AG04449 (cell line): ENCODE measurements at places on chromosomes 11 and 22.

DNA sequence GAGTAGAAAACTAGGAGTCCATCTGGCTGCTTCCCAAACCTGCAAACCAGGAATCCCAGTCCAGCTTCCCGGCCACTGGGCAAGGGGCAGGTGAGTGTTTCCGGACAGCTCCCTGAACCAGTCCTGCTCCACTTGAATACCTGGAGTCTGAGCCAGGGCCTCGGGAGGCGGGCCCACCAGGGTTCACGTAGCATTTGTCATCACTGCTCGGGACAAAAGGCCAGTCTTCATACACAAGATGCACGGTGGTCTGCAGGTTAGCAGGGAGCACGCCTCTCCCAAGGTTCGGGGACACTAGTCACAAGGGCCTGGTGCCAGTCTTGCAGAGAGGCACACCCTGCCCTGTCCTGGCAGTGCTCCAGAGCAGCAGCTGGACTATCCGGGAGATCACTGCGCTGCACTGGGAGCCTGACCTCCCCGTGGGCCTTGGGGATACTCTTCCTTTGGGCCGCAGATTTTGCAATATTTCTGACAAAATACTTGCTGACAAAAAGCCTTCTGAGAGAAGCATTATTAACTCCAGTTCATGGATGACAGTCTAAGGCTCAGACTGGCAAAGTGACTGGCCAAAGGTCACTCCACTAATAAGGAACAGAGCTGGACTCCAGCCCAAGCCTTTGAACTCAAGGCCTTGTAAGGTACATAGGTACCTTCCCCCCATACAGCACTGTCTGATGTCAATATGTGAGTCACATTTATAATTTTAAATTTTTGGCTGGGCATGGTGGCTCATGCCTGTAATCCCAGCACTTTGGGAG, 25.1 kb downstream of the CD6 start:
- no peak for DNase-seq

GRCh38 chr22:44839721-44840120, 87.3 kb downstream of the ARHGAP8 start:
- DNase-seq: no peak

DNA sequence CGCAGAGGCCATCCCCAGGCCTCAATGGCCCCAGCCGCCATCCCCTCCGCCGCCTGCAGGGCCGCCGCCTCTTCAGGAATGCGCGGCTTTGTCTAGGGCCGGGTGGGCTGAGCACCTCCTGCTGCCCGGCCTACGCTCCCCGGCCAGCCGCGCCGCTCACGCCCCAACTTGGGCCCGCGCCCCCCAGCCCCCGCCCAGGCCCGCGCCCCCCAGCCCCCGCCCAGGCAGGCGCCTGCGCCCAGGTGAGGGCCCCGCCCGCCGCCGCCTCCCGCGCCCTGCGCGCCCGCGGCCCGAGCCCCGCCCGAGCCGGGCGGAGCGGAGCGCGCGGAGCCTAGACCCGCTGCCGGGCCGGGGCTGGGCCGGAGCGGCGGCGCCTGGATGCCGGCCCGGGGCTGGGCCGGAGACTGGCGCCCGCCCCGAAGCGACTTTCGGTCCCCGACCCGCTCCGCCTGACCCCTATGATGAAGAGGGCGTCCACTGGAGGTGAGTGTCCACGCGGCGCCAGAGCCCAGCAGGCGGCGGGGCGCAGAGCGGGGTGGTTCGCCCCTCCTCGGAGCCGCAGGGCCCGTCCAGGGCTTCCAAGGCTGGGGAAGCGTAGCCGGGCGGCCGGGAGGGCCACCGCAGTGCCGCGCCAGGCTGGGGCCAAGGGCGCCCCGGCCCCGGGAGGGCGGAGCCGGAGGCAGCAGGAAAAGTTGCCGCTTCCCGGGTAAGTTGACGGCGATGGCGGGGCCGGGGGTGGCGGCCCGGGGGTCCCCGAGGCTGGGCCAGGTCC, 34.3 kb upstream of the PRODH start:
- no peak for DNase-seq

- no peak for DNase-seq
Measured at GRCh38 chr11:65498042-65498726, 661 bp upstream of the MALAT1 start.

- no peak for DNase-seq
Measured at GRCh38 chr11:121268581-121268980, 24.0 kb upstream of the SC5D start.

DNA sequence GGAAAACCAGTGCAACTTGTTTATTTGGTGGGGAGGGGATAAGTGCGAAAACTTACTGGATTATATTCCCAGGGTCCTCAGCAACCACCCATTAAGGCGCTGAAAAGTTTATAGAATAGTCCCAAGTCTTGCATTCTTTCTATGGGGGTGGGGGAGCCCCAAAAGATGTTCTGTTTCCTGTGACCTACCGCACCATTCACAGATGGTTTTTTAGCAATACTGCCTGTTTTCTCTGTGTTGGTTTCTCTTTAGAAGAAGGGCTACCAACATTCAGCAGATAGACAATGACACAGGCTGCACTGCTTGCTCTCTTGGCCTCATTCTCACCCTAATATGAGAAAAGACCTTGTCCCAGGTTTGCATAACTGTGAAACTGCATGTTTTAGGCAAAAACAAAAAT, 86.5 kb downstream of the FAM76B start:
- DNase-seq: no peak

DNA sequence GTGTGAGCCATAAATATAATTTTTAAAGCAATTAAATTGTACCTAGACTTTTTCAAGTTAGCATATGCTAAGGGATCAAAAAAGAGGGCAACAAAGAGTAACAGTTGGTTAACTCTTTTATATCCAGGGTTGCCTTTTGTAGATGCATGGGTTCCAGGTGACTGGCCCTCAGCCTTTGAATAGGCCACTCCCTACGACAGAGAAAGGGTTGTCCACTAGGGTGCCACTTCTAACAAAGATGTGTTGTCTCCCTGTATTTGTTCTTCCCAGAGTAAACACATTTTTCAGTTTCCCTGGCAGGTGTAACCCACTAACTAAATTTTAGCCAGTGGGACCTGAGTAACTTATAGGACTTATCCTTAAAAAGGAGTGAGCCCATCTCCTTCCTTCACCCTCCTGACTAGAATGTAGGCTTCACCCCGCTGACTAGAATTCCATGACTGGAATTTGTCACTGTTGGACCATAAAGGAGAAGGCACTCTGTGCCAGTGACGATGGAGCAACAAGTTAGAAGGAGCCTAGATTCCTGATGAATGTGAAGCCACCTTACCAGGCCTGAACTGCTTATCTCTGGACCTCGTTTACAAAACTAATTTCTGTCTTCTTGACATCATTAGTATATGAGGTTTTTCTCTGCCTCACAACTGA, 16.6 kb downstream of the TUG1 start:
- DNase-seq: no peak

GRCh38 chr11:122108192-122108799, 7.7 kb downstream of the BLID start:
- no peak for DNase-seq

DNA sequence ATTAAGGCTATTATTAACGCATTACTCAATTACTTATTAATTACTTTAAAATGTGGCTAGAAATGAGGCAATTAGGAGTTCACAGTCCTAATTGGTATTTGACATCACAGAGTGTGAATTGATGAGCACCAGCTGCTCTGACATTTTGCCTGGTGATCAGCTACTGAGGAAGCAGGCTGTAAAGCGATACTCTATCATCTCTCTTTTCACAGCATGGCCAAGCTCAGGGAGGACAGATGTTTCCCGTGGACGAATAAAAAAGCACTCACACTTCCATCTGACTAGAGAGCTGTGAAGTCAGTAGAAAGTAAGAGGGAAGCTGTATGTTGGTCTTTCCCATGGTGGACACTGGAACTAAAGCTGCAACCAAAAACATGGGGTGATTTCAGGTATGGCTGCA, 29.1 kb upstream of the SYT9 start:
- no peak for DNase-seq

DNA sequence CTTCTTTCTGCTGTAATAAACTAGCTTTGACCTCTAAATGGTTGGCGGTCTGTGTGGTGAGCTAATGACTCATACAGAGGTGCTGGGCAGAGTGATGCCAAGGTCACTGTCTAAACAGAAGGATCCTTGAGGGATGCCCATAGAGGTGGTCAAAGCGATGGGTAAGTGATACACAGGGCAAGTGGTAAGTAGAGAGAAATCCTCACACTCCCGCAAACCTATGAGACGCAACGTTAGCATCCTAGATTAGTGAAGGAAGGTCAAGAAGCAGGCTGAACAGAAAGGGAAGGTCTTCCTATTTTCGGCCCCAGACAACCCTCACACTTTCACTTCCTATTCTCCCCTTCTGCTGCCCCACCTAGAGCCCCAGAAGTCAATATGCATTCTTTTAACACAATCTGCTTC, 65.6 kb upstream of the SESN3 start:
- DNase-seq: no peak

GRCh38 chr11:85787809-85788760, 22.9 kb downstream of the SYTL2 start:
- DNase-seq: no peak

- no peak for DNase-seq
Measured at GRCh38 chr22:20235389-20235991, 32.6 kb downstream of the RTN4R start.

DNA sequence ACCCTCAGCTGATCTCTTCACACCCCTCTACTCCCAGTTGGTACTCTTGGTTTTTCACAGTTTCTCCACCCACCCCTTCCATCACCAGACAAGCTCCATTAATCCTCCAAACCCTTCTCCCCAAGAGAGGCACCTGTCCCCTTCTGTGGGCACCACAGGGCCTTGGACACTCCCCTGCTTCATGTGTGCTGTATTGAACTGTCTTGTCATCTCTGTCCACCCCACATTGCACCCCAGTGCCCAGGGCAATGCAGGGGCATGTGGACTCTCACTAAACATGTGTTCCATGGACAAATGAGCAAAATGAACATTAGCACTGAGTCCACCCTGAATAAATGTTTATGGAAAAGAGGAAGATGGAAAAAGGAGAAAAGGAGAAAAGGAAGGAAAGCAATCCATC, 181.4 kb downstream of the BCR start:
- no peak for DNase-seq

DNA sequence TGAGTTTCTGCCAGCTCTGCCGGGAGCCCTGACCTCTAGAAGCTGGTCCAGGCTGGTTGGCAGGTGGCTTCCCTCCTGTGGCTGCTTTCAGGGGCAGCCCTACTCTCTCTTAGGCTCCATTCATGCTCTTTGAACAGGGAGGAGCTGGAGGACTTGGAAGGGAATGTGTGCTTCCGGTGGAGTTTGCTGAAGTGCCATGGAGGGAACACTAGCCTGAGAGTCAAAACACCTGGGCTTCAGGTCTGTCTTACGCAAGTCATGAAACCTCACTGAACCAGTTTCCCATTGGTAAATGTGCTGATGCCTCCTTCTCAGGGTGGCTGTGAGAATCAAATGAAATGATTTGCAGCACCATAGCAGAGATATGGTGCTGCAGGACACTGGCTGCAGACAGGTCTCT, 224.5 kb downstream of the KIRREL3 start:
- DNase-seq: no peak

GRCh38 chr11:62501432-62501891, 45.1 kb downstream of the AHNAK start:
- no peak for DNase-seq

- no peak for DNase-seq
Measured at GRCh38 chr11:3191586-3192324, 26.6 kb upstream of the OSBPL5 start.

- peak; percentile 17 for DNase-seq
Measured at GRCh38 chr11:87352759-87353707, 315.3 kb downstream of the TMEM135 start.

GRCh38 chr11:9341638-9342178, 27.3 kb upstream of the TMEM41B start:
- no peak for DNase-seq

GRCh38 chr11:57323167-57323854, 1.4 kb downstream of the TNKS1BP1 start:
- no peak for DNase-seq

DNA sequence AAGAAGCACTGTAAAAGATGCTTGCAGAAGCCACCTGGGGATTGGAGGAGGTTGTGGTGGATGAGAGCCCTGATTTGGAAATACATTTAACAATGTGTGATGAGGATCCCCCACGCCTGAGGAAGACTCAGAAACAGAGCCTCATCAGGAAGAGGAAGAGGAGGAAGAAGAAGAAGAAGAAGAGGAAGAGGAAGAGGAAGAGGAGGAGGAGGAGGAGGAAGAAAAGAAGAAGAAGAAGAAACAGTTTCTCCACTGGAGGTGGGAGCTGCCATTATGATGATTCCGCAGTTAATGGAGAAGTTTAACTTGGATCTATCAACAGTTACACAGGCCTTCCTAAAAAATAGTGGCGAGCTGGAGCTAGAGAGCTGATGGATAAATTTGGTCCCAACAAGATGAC, 50.1 kb downstream of the CECR2 start:
- DNase-seq: no peak

GRCh38 chr22:47437110-47437509, 674.7 kb downstream of the TBC1D22A start:
- no peak for DNase-seq

DNA sequence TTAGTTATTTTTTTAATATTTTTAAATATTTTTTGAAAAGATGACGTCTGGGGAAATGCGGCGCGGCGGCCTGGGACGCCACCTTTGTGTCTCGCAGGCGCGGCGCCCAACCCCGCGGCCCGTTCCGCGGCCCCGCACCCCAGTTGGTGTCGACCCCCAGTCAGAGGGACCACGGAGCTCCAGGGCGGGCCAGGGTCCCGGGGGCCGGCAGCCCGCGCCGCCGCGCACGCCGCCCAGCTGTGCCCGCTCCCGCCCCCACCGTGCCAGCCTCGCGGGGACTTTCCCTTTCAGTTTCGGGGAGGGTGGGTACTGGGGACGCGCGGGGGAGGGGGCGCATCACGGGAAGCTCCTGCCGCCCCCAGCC, 1.6 kb downstream of the CCND1 start:
- DNase-seq: no peak
